Fibroblast of skin of scalp (primary cell): ENCODE measurements at places on chromosomes 7 and 10.

DNA sequence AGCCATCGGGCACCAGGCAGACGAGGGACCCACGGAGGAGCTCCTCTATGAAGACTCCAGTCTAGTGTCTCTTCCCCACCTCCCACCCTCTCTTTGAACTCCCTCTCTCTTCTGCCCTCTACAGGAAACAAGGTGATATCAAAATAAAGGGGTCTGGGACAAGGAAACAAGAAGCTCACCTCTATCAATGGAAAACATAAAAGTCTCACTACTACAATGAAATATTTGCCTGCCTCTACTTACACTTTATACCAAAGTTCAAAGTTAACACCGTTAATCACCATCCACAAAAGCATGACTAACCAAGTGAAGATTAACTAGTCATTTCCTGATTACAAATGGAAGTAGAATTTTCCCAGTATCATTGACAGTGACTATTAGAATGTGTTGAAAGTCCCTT, 82.2 kb downstream of the PARD3 start:
- DNase-seq: peak; percentile 30

DNA sequence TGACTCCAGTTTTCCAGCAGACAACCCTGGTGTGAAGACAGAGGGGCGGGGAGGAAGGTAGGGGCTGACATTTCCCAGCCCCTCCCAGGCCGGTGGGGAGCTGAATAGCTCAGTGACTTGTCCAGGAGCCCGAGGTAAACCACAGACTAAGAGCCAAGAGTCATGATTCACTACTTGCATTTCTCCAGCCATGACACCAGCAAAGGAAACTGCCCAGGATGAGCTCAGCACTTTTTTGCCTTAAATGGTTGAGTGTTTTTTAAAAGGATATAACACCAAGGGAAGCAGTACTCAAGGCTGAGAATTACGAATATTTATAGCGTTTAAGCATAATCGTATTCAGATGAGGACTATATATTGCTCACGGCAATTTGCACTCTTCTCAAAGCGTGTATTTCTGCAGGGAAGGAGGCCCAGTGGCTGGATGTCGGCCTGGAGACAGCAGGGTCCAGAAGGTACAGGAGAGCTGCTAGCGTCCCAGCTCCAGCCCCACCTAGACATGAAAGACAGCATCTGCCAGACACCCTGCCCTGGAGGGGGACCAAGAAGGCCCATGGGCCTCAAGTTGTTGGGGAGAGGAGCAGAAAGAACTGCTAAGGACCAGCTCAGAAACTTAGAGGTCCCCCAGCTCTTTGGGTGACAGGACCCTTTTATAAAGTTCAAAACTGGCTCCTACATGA, 141.4 kb downstream of the GRID1 start:
- DNase-seq: peak; percentile 78

- no peak for DNase-seq
These were observed 95.0 kb upstream of the ARMC3 start for GRCh38 chr10:22832851-22833250.

GRCh38 chr10:52040486-52040885, 273.6 kb upstream of the DKK1 start:
- DNase-seq: no peak

GRCh38 chr7:55065079-55065478, 46.3 kb downstream of the EGFR start:
- peak; percentile 99 for DNase-seq

- DNase-seq: peak; percentile 11
These were observed 141.1 kb upstream of the WNT16 start for GRCh38 chr7:121187676-121188075.

DNA sequence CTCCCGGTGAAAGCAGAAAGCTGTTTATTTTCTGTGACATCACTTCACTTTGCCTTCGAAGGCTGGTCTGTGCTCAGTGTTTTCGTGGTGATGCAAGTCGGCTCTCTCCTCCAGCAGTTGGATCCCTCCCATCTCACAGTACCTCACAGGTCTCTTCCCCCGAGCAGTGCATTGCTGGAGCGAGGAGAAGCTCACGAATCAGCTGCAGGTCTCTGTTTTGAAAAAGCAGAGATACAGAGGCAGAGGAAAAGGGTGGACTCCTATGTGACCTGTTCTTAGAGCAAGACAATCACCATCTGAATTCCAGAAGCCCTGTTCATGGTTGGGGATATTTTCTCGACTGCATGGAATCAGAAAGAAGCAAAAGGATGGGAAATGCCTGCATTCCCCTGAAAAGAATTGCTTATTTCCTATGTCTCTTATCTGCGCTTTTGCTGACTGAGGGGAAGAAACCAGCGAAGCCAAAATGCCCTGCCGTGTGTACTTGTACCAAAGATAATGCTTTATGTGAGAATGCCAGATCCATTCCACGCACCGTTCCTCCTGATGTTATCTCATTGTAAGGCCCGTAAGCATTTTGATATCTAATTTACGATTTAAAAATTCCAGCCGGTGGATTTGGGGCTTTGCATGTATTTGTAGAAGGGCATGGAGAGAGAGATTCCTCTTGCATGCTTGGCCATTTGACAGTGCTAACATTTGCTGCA, at the start of gene LGI1:
Gene LGI1 (plus strand): TSS at position 136 of the 707 bp plus-strand sequence. CDS start 209 bp downstream, at position 345.
- no peak for DNase-seq

DNA sequence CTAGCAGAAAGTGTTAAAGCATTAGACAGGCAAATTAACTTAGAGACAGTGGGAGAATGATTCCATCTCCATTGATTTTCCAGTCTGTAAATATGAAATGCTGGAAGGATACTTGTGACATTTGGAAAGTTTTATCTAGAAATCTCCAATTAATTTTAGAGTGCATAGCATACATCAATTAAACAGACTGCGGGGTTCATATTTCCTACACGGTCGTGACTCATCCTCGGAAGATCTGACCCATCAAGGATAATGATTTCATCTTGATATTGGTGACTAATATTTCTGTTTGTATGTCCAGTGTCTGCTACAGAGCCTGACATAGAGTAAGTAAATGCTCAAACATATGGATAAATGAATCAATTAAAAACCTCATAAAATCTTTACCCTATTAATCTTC, 474.9 kb downstream of the KCNMA1 start:
- DNase-seq: peak; percentile 47

GRCh38 chr7:124764051-124764846, 1.3 kb downstream of the GPR37 start:
- DNase-seq: no peak

DNA sequence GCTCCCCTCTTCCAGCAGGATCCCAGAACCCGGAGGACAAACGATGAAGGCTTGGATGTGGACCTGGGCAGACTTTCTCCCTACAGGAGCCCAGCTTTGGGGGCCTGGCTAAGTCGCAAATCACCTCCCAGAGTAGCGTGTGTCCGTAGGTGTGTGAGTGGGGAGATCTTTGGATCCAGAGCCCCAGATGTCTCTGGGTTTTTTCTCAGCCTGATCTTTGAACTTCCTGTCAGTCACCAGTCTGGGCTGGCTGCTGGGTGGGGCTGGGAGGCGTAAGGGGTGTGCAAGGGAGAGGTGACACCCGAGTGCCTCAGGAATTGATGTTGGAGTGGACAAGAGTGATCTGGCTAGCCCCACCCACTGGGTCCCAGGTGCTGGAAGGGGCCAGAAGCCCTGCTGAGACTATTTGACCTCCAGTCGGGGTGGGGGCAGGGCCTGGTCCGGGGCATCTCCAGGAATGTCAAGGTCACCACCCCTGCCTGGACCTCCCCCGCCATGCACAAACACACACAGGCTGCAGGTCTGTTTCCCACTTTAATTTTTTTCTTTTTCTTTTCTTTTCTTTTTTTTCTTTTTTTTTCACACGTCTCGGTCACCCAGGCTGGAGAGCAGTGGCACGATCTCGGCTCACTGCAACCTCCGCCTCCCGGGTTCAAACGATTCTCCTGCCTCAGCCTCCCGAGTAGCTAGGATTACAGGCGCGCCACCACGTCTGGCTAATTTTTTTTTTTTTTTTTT, at the start of gene MOGAT3:
Gene MOGAT3 (minus strand): TSS at position 175 of the 738 bp plus-strand sequence. CDS start 182 bp downstream, outside the sequence.
- no peak for DNase-seq

- DNase-seq: no peak
These were observed 1.7 kb upstream of the FGFR2 start for GRCh38 chr10:121599947-121600346.

DNA sequence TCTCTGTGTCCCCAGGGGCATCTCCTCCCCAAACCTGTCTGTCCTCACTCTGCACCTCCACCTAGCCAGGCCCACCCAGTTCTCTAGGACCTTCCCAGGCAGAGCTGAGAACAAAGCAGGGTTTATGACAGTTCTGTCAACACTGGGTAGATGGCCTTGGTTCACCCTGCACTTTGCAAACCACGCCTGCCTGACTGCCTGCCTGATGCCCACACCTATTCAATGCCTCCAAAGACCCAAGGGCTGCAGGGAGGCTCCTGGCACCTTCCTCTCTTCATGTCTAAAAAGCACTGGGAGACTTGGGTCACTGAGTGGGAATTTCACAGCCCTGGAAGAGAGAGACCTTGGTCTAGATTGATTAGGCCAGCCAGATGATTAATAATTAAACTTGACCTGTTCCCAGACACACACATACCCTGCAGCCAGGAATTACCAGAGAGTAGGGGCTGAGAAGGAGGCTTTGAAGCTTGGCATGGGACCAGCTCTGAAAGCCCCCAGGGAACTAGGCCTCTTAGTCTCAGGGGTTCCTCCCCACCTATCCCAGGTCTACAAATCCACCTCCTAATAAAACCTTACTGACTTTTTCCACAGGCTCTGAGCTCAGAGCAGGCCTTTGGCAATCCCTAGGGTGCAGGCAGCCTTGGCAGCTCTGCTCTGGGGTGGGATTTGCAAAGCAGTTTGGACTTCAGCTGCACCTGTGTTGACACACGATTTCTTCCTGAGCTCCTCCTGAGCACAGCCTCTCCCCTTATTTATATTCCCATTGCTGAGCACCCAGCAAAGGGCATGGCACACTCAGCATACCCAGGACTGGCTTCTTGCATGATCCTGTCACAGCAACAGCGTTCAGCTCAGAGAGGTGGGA, 25.7 kb upstream of the PDCD4 start:
- DNase-seq: no peak

DNA sequence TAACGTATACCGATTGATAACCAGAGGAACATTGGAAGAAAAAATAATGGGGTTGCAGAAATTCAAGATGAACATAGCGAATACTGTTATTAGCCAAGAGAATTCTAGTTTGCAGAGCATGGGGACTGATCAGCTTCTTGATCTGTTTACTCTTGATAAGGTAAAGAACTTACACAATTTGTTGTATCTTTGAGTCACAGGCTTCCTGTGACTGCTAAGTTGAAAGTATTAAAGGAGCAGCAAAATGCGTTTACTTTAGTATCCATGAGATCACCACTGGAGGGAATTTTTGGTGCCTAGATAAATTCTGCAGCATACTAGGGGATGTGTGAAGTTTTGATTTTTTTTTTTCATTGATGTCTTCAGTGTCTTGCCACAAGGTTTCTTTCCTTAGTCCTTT, 103.6 kb downstream of the BTAF1 start:
- no peak for DNase-seq

DNA sequence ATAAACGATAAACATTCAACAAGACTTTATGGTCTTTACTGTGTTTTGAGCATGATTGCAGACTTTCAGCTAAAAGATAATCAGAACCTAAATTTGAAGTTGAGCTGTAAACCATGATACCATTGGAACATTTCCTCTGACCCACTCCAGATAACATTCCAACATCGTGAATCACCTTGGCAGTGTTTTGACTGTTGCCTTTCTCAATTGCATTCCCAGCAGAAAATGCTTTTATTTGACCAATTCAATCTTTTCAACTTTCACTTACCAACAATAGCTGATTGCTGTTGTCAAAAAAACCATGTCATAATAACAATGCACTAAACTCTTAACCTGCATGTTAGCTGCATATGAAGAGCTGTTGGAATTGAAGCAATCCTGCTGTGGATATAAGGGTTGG, 165.5 kb downstream of the MDFIC start:
- DNase-seq: peak; percentile 77

DNA sequence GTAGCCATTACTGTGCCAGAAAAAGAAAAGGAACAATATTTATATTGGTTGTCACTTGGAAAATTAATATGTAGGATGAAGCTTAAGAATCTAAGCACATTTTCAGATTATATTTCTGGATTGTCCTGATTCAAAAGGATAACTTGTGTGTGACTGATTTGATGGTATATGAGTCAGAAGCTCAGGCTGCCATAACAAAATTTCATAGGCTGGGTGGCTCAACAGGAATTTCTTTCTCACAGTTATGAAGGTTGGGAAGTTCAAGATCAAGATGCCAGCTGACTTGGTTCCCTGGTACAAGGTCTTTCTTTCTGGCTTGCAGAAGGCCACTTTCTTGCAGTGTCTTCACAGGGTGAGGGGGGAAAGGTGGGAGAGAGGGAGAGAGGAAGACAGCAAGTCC, 108.5 kb downstream of the ST7 start:
- peak; percentile 36 for DNase-seq

- DNase-seq: no peak
These were observed 168.4 kb upstream of the WNT16 start for GRCh38 chr7:121160150-121161008.

- DNase-seq: no peak
These were observed 8.0 kb downstream of the XRCC2 start for GRCh38 chr7:152667958-152668357.

GRCh38 chr7:90401989-90402388, 1.3 kb upstream of the CLDN12 start:
- DNase-seq: no peak

GRCh38 chr7:157703534-157704195, 366.9 kb downstream of the DNAJB6 start:
- DNase-seq: no peak
